ENCODE measurements at places on chromosomes 4 and X. TPM values are rescaled to one million over a fixed set of nuclear protein-coding genes. Genes with fewer than 3 reads are reported as not detected.

GRCh38 chrX:65866773-65867172 is 173.1 kb downstream of the VSIG4 start:
- DNase-seq, result no peak

- DNase-seq, result peak; percentile 49
Observed at GRCh38 chrX:106999002-106999975, 723 bp downstream of the MORC4 start.

DNA sequence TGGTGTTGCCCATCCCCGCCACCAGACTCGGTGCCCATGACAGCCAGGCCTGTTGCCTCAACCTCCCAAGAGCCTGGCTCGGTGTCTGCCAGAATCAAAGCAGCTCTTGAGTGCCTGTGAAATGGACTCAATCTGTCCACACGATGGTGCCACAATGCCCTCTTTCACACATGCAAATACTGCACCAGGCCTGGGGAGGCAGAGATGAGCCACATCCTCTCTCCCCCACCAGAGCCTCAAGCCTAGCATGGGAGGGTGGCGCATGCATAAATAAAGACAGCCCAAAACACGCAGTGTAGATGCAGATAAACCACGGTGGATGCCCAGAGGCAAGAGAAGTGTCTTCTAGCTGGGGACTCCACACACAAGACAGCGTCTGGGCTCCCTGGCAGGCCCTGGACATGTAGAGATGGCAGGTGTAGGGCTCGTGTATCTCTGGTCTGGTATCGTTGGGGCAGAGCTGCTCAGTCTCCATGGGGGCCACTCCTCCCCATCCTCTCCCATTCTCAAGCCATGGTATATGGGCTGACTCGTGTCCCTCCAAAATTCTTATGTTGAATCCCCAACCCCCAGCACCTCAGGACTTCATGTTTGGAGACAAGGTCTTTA is 65.6 kb downstream of the JAKMIP1 start:
- DNase-seq, result no peak

Gene OPHN1
- 4.5 TPM for polyA plus RNA-seq

Gene TNIP3
- 0.10 TPM for polyA plus RNA-seq

Data from IMR-90 (cell line).